ENCODE measurements at places on chromosomes 4 and X.

- no peak for DNase-seq
Measured at GRCh38 chrX:16162391-16162790, 4.9 kb upstream of the MAGEB17 start.

- DNase-seq = no peak
Measured at GRCh38 chrX:122835886-122836285, 348.2 kb upstream of the GRIA3 start.

- DNase-seq = no peak
Measured at GRCh38 chr4:145723336-145723735, 43.4 kb downstream of the C4orf51 start.

DNA sequence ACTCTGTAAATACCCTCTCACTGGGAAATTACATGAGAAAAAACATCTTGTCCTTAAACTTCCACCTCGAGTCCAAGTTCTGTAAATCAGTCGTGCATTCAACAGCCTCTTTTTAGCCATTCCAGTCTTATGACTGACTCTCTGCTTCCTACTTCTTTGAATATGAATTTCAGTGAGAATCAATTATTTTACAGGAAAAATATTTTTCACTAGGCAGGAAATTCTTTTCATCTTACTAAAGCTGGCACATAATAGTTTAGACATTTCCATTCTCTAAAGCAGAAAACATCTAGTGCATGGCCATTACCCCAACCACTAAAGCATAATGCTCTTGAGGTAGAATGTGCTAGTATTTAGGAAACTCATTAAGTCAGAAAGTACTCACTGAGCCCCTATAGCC lies 565.7 kb upstream of the FAT1 start:
- no peak for DNase-seq

DNA sequence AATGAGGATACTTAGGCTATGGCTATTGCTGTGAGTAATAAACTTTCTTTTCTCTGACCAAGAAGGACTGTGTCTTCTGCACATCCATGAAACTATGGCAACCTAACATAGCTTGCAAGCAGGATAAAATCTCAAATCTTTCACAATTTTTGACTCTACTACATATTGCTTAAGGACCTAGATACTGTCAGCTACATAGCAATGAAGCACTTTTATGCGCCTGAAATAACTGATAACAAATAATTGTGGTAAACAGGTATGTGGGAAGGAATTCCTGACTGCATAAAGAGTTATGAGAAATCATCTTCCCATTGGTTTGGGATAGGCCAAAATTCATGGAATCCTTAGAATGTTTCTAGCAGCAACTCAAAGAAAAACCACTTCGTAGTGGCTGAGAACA lies 41.2 kb upstream of the PDGFC start:
- no peak for DNase-seq

DNA sequence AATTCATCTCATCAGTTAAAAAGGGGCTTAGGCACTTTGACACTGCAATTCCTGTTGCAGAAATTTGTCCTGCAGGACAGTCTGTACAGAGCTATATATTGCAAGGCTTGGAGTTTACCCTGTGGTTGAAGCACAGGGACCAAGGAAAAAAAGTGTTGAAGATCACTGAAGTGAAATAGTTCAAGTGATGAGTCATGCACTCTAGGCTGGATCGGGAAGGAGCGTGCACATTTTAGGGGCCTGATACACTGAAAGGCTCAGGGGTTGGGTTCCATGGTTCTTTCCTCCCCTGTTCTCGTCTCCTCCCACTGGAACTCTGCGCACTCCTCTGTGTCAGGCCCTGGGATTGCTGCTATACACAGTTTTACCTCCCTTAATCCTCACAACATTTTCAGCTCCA lies 104.9 kb upstream of the ARMCX2 start:
- DNase-seq = no peak

GRCh38 chr4:84699001-84699671 lies 116.2 kb downstream of the CDS1 start:
- no peak for DNase-seq

DNA sequence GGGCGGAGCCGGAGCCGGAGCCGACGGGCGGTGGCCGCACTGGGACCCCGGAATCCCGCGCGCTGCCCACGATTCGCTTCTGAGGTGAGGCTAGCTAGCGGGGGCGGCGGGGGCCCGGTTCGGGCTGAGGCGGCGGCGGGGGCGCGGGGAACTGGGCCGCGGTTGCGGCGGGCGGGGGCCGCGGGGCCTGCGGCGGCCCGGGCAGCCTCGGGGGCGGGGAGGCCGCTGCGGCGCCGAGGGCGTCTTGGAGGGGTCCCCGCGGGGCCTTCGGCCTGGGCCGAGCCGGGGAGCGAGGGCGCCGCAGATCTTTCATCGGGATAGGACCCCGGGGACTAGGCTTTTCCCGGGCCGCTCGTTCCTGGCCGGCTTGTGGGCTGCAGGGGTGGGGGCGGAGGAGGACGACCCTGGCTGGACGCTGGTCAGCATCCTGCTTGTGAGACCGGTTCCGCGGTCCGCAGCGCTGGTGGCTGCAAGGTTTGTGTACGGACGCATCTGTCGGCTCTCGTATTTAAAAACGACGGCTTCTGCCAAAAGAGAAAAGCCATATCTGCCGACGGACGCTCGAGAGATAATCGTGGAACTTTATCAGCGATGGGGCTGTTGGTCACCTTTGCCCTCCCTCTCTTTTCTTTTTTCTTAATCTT lies 419 bp downstream of the ADD1 start:
- DNase-seq = no peak

DNA sequence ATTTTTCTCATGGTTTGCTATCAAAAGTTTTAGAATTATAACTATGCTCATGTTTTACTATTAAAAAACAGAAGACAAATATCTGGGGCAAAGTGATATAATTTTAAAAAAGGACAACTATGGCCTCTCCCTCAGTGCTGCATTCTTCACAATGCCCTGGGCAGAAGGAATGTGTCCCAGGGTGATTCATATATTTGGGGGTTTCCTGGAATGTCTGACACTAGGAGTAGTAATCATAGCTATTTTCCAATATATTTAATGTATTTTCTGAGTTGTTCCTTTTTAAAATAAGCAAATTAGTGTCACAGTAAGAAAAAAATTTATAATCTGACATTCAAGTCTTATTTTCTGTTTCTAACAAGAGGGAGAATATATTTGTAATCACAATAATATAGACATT lies 281.7 kb downstream of the UNC5C start:
- no peak for DNase-seq

DNA sequence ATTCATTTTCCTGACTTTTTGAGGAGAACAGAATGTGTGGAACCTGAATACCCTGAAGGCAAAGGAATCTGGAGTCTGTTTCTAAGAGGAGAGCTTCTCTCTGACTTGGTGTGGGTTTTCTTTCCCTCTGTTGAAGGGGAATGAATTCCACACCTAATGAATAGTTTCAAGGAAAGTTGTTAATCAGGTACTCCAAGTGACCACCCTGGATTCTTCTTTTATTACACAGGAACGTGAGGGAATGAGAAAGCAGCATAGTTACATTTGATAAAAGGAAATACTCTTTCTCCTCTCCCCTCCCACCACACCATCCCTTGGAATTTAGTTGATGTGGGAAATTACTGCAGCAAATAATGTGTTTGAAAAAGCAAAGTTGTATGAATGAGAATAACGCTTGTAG lies 29.7 kb downstream of the SLIT2 start:
- DNase-seq = no peak

DNA sequence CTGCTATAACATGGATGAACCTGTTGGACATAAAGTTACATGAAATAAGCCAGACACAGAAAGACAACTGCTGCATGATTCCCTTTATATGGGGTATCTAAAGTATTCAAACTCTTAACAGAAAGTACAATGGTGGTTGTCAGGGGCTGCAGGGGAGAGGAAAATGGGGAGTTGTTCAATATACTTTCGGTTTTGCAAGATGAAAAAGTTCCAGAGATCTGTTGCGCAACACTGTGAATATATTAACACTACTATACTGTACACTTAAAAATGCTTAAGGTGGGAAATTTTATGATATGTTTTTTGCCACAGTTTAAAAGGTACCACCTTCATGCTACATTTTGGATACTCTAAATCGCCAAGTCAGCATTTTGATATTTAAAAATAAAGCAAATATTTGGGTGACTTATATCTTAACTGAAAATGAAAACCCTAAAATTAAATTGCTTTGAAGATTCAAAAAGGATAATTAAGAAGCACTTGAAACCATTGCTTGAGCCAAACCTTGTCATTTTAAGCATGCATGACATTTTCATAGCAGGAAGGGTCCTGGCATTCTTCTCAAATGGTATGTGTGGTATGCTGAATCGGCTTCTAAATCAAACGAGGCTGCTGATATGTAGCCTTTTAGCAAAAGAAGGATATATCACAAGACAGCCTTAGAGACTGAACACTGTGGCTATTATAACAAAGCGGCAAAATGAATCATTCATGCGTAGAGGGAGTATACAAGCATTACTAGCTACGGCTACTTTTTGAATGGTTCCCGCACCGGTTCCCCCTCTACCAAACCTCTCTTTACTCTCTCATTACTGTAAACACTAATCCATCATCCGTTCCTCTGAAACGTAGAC lies 607.1 kb upstream of the DIPK2B start:
- DNase-seq = no peak

DNA sequence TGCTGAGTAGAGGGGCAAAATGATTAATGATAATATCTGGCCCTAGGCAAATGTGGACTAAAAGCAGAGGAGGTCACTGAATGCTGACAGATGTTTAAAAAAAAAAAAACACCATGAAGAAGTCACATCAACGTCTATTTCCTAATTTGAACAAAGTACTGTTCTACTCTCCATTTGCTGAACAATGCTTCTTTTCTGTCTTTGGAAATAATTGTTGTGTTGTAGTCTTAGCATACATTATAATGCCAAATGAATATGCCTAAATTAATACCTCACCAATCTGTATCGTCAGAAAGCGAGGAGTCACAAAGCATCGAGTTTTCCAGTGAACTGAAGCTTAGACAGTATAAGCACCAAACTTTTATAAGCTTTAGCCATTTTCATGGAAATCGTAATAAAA lies 140.9 kb upstream of the JADE1 start:
- no peak for DNase-seq

- no peak for DNase-seq
Measured at GRCh38 chr4:36177946-36178345, 66.4 kb downstream of the ARAP2 start.

GRCh38 chr4:181529537-181529936 lies 713.7 kb upstream of the TENM3 start:
- no peak for DNase-seq

GRCh38 chr4:85228264-85228663 lies 246.7 kb upstream of the ARHGAP24 start:
- DNase-seq = no peak

DNA sequence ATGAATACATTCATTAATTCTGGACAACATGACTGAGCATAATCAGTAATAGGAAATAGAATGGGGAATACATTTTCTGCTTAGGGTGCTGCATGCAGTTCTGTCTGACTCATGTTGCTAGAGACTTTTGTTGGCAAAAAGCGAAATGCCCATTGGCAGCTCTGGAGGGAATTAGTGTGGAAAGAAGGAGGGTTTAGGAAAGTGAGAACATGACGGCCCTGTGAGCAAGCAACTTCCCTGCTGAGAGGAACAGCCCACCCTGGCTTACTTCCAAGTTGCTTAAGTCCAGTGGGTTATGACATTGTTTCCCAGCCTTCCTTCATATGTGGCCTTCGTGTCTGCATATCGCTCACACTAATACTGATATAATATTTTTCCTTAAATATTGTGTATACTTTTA lies 13.8 kb downstream of the MAD2L1 start:
- DNase-seq = no peak

- no peak for DNase-seq
Measured at GRCh38 chr4:35511851-35512250, 732.5 kb downstream of the ARAP2 start.

DNA sequence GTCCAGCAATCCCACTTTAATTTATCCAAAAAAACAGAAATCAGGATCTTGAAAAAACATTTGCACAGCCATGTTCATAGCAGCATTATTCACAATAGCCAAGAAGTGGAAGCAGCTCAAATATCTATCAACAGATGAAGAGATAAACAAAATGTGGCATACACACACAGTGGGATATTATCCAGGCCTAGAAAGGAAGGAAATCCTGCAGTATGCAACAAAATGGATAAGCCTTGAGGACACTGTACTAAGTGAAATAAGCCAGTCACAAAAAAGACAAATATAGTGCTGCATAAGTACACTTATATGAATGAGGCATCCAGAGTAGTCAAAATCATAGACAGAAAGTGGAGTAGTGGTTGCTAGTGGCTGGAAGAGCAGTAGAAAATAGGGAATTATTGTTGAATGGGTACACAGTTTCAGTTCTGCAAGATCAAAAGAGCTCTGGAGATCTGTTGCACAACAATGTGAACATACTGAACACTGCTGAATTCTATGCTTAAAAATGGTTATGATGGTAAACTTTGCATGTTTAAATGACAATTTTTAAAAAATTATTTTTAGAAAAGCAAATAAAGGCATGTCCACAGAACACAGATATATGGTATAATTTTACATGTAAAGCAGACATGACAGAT lies 25.6 kb downstream of the CHM start:
- DNase-seq = no peak

- DNase-seq = no peak
Measured at GRCh38 chr4:45131020-45131419, 404.7 kb upstream of the GNPDA2 start.

GRCh38 chrX:118286066-118286762 lies 59.7 kb upstream of the WDR44 start:
- DNase-seq = no peak

DNA sequence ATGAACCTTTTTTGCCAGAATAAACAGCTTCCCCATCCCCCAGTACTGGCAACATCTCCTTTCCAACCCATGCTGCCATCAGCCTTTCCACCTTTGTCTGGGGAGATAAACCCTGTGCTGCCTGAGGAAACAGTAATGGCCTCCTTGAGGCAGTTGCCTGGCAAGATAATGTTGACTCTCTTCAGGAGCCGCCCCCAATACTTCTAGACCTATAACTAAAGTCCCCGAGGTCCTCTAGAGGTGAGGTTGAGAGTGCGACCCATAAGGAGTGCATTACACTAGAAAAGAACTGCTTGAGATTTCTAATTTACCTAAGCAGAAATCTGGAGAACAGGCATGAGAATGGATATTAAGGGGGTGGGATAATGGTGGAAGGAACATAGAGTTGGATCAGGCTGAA lies 963.2 kb upstream of the PCDH7 start:
- no peak for DNase-seq

DNA sequence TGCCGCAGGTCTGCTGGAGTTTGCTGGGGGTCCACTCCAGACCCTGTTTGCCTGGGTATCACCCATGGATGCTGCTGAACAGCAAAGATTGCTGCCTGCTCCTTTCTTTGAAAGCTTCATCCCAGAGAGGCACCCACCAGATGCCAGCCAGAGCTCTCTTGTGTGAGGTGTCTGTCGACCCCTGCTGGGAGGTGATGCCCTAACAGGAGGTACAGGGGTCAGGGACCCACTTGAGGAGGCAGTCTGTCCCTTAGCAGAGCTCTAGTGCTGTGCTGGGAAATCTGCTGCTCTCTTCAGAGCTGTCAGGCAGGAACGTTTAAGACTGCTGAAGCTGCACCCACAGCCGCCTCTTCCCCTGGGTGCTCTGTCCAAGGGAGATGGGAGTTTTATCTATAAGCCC lies 162.7 kb downstream of the NAF1 start:
- DNase-seq = no peak

GRCh38 chr4:151173871-151174270 lies 74.4 kb downstream of the RPS3A start:
- DNase-seq = no peak

GRCh38 chr4:133146574-133147241 lies 2.4 kb upstream of the PCDH10 start:
- DNase-seq = peak; percentile 50

GRCh38 chr4:76384052-76384451 lies 36.9 kb downstream of the CCDC158 start:
- DNase-seq = no peak

- DNase-seq = peak; percentile 64
Measured at GRCh38 chr4:40840985-40841571, 91.3 kb downstream of the NSUN7 start.

GRCh38 chr4:88709989-88710388 lies 12.4 kb upstream of the NAP1L5 start:
- no peak for DNase-seq
